AML-193 (cell line): ENCODE measurements at places on chromosomes 6 and 20.

- peak; percentile 67 for DNase-seq
Measured at GRCh38 chr6:106609699-106610098, 19.6 kb downstream of the RTN4IP1 start.

- no peak for DNase-seq
Measured at GRCh38 chr20:63267691-63268090, 4.9 kb upstream of the ARFGAP1 start.

DNA sequence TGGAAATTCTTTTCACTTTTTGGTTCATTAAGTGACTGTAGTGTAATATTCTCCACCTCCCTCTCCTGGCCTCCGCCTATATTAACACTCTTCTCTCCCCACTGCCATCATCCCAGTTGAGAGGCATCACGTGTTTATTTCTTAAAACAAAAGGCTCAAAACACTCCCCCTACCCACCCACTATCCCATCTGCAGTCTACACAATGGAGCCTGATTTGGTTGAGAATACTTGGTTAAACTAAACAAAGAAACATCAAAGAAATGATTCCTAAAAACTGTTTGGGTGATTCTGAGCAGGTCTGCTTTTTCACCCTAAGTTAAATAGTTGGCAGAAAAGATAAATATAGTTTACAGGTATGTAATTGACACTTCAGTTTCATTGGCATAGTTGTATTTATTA, 5.9 kb downstream of the TFAP2B start:
- no peak for DNase-seq

- peak; percentile 80 for DNase-seq
Measured at GRCh38 chr6:24583463-24584381, 62.3 kb downstream of the KIAA0319 start.

DNA sequence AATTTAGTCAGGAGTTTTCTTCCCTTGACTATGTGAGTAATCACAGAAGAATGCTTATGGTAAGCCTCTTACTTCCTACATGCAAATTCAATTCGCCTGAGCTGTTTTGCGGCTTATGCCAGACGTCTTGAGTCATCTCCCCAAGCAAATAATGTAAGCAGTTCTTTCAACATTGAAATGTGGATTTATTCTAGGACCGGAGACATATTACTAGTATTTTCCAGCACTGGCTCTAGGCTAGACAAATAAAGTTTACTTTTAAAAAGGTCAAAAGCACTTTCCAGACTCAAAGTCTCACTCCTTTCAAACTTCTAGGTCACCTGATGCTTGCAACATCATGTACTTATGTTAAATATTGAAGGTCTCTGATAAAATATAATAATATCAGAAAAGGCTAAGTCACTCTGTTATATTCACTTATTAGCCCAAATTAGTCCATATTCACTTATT, 38.1 kb upstream of the NOX3 start:
- DNase-seq, result no peak

- DNase-seq, result no peak
Measured at GRCh38 chr6:24415753-24416152, 13.0 kb downstream of the MRS2 start.
